ENCODE measurements at places on chromosomes 11 and 22. TPM values are rescaled to one million over a fixed set of nuclear protein-coding genes. Genes with fewer than 3 reads are reported as not detected.

The LDHAL6A gene
- total RNA-seq: not detected

The EIF3D gene
- total RNA-seq: 294 TPM

The CRYBB3 gene
- not detected for total RNA-seq

The VSIG10L2 gene
- not detected for total RNA-seq

The FXYD2 gene
- 1.0 TPM for total RNA-seq

The ROBO3 gene
- 12.0 TPM for total RNA-seq

The ART5 gene
- 0.52 TPM for total RNA-seq

The OR52H1 gene
- 0.52 TPM for total RNA-seq

The SHANK3 gene
- 4.2 TPM for total RNA-seq

The FAM111B gene
- total RNA-seq: 3.7 TPM

The MS4A6A gene
- total RNA-seq: 33.4 TPM

The MYEOV gene
- total RNA-seq: not detected

The ANO5 gene
- total RNA-seq: 24.0 TPM

The C11orf52 gene
- 0.52 TPM for total RNA-seq

Measured in skeletal muscle tissue (tissue), 5 donors.